PC-3 (cell line): ENCODE measurements at places on chromosomes 4 and X.

DNA sequence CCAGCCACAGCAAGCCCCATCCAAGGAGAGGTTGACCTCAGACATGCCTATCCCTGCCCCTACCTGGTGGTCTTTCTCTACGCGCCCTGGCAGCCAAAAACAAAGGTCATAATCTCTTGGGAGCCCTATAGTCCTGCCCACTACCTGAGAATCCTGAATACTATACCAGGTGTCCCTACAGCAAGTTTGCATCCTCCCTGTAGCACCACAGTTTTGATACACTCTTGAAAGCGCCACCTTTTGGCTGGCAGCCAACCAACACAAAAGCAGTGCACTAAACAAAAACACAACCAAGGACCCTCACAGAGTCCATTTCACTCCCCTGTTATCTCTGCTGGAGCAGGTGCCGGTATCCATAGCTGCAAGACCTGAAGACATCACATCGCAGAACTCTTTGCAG, 523.8 kb upstream of the CPEB2 start:
- no peaks in the 10 kb centered on the region for H3K4me1 ChIP-seq
- no peak overlapping the region for H3K4me3 ChIP-seq
- H3K36me3 ChIP-seq = no peaks in the 10 kb centered on the region
- no peak overlapping the region for H3K27ac ChIP-seq
- DNase-seq = no peak

DNA sequence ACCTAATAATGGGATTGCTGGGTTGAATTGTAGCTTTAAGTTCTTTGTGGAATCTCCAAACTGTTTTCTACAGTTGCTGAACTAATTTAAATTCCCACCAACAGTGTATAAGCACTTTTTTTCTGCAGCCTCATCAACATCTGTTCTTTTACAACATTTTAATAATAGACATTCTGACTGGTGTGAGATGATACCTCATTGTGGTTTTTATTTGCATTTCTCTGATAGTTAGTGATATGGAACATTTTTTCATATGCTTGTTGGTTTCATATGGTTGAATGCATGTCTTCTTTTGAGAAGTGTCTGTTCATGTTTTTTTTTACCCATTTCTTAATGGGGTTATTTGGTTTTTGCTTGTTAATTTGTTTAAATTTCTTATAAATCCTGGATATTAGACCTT, 1718.9 kb downstream of the C4orf33 start:
- H3K4me3 ChIP-seq = no peak overlapping the region
- DNase-seq = no peak
- H3K4me1 ChIP-seq = no peaks in the 10 kb centered on the region
- no peaks in the 10 kb centered on the region for H3K36me3 ChIP-seq
- H3K27ac ChIP-seq = no peak overlapping the region
- H3K27me3 ChIP-seq = no peaks in the 10 kb centered on the region

- no peaks in the 10 kb centered on the region for H3K4me1 ChIP-seq
- H3K27ac ChIP-seq = no peak overlapping the region
- H3K36me3 ChIP-seq = no peaks in the 10 kb centered on the region
- H3K4me3 ChIP-seq = no peak overlapping the region
- H3K27me3 ChIP-seq = no peaks in the 10 kb centered on the region
- no peak for DNase-seq
These were observed 71.0 kb downstream of the RELL1 start for GRCh38 chr4:37615059-37615719.

DNA sequence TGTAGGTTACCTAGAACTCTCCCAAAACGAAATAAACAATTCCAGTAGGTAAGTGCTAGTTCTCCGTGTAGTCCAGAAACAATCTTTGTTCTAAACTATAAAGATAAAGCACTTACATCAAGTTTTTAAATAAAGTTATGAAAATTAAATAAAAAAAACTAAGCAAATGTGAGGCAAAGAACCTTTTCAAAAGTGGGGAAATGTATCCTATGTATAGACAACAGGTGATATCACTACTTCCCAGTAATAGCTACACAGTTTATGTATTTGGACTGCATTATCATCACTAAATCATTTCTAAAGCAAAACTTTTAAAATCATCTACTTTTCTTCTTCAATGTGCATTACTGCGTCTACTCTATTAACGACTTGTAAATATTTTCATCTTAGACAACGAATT, 2.0 kb downstream of the YTHDC1 start:
- no peak for DNase-seq
- peak overlapping the region; percentile 93 for H3K4me3 ChIP-seq
- H3K27me3 ChIP-seq = no peaks in the 10 kb centered on the region
- peaks cover 41% of the 10 kb centered on the region for H3K4me1 ChIP-seq
- no peak overlapping the region for H3K27ac ChIP-seq

- H3K27ac ChIP-seq = no peak overlapping the region
- no peaks in the 10 kb centered on the region for H3K27me3 ChIP-seq
- no peaks in the 10 kb centered on the region for H3K36me3 ChIP-seq
- H3K4me3 ChIP-seq = no peak overlapping the region
These were observed 18.2 kb downstream of the CXorf58 start for GRCh38 chrX:23926015-23926414.

DNA sequence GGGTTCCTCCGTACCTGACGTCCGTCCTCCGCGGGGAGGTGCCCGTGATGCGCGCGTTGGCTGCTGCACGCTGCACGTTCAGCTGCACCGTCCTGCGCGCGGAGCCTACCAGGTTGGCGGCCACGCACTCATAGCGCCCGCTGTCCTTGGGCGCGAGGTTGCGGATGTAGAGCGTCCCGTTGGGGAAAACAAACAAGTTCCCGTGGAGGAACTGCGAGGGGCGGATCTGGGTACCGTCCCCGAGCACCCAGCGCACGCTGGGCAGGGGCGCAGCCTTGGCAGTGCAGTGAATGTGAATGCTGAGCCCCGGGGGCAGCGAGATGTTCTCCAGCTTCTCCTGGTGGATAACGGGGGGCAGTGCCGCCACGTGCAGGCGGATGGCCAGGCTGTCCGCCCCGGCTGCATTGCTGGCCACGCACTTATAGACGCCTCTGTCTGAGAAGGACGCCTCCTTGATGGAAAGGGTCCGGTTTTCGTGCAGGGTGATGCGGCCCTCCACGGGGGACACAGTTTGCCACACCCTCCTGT, 29.2 kb downstream of the MXRA5 start:
- no peaks in the 10 kb centered on the region for H3K4me1 ChIP-seq
- DNase-seq = no peak
- no peak overlapping the region for H3K4me3 ChIP-seq
- H3K27ac ChIP-seq = no peak overlapping the region

- peak; percentile 67 for DNase-seq
- H3K36me3 ChIP-seq = no peaks in the 10 kb centered on the region
- peaks cover 7% of the 10 kb centered on the region for H3K4me1 ChIP-seq
- no peak overlapping the region for H3K27ac ChIP-seq
These were observed 472.6 kb upstream of the CPEB2 start for GRCh38 chr4:14529653-14530052.

DNA sequence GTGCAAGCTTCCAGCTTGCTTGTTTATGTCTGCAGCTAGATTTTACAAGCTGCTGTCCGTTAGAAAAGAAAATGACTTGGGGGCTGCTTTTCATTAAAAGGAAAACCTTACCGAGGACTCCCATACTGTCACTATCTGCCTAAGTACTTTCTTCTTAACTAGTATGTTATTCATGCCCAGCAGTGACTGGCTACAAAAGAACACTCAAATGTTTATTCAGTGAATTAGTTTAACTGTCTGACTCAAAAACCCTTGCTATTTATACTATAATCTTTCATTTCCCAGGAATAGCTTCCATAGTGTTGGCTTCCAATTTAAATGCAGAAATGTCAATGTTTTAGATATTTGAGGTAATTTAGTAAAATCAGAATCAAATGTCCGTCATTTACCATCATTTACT, 164.9 kb downstream of the DTHD1 start:
- H3K4me1 ChIP-seq = peaks cover 8% of the 10 kb centered on the region; the same call in 1 of the 2 replicates
- no peaks in the 10 kb centered on the region for H3K36me3 ChIP-seq
- peak; percentile 60 for DNase-seq
- H3K27ac ChIP-seq = peak overlapping the region; percentile 71
- no peaks in the 10 kb centered on the region for H3K27me3 ChIP-seq
- peak overlapping the region; percentile 27; the same call in 1 of the 2 replicates for H3K4me3 ChIP-seq

- DNase-seq = no peak
- H3K4me1 ChIP-seq = no peaks in the 10 kb centered on the region
- H3K27ac ChIP-seq = no peak overlapping the region
- no peak overlapping the region for H3K4me3 ChIP-seq
- H3K36me3 ChIP-seq = no peaks in the 10 kb centered on the region
These were observed 43.5 kb downstream of the FMR1NB start for GRCh38 chrX:148024425-148025148.

GRCh38 chrX:46588263-46588662, 14.7 kb downstream of the CHST7 start:
- H3K36me3 ChIP-seq = no peaks in the 10 kb centered on the region
- peaks cover 30% of the 10 kb centered on the region for H3K4me1 ChIP-seq
- H3K27ac ChIP-seq = peak overlapping the region; percentile 1; the same call in 1 of the 2 replicates
- no peaks in the 10 kb centered on the region for H3K27me3 ChIP-seq

- no peak overlapping the region for H3K4me3 ChIP-seq
- no peak overlapping the region for H3K27ac ChIP-seq
- no peak for DNase-seq
These were observed 329.6 kb upstream of the CLNK start for GRCh38 chr4:11014199-11014598.

GRCh38 chrX:94216738-94217137, 542.7 kb downstream of the FAM133A start:
- H3K4me1 ChIP-seq = no peaks in the 10 kb centered on the region
- H3K27ac ChIP-seq = no peak overlapping the region
- no peak overlapping the region for H3K4me3 ChIP-seq
- no peaks in the 10 kb centered on the region for H3K27me3 ChIP-seq

- H3K4me1 ChIP-seq = peaks cover 45% of the 10 kb centered on the region
- peak; percentile 78 for DNase-seq
- H3K27ac ChIP-seq = peak within 1 kb of the TSS; percentile 51
- H3K4me3 ChIP-seq = peak within 1 kb of the TSS; percentile 78
- H3K36me3 ChIP-seq = no peaks in the 10 kb centered on the region
These were observed at the start of gene CXCL3 for GRCh38 chr4:74038425-74039314. Gene CXCL3 (minus strand): TSS chr4:74038689. CDS start chr4:74038611, 78 bp downstream.

DNA sequence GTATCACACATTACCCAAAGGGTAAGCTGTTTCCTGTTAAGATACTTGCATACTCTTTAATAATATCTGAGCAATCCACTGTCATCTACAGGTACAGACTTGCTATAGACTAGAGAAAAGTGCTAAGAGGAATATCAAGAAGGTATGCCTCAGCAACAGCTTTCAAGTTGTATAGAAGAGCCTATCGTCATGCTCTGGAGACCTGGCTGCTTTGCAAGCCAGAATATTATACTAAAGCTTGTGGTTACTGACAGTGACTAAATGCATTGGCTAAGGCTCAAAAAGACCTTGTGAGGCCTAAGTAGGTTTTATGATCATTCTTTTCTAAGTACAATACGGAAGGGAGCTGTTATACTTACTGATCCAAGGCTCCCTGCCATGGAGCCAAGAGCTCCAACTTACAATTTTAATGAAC, 11.3 kb downstream of the LAMP2 start:
- peak overlapping the region; percentile 69 for H3K27ac ChIP-seq
- peaks cover 17% of the 10 kb centered on the region; the same call in 1 of the 2 replicates for H3K36me3 ChIP-seq
- H3K27me3 ChIP-seq = no peaks in the 10 kb centered on the region
- peaks cover 43% of the 10 kb centered on the region for H3K4me1 ChIP-seq

DNA sequence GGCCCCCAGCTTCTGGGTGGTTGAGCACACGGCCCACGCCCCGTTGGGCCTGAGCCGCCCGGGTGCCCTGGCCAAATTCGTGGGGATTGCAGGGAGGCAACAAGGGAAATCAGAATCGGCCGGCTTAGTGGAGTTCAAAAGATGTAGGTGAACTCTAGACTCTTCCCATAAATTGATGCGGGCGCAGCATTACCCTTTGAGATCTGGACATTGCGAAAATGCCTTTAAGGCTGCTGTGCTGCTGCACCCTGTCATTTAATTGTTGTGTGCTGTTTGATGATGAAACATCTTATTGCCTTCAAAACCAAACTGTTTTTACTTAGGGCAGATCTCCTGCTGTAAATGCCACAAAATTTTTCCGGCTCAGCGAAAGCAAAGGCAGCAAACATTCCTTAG, 409 bp upstream of the MPP1 start:
- no peaks in the 10 kb centered on the region for H3K27me3 ChIP-seq
- H3K4me1 ChIP-seq = peaks cover 27% of the 10 kb centered on the region
- peak overlapping the region; percentile 92 for H3K4me3 ChIP-seq
- H3K36me3 ChIP-seq = no peaks in the 10 kb centered on the region
- no peak for DNase-seq
- H3K27ac ChIP-seq = no peak overlapping the region

GRCh38 chr4:19729886-19730651, 521.6 kb upstream of the SLIT2 start:
- H3K27ac ChIP-seq = no peak overlapping the region
- no peaks in the 10 kb centered on the region for H3K27me3 ChIP-seq
- H3K4me3 ChIP-seq = no peak overlapping the region

GRCh38 chr4:26420438-26420837, 69.8 kb downstream of the CCKAR start:
- peaks cover 6% of the 10 kb centered on the region for H3K36me3 ChIP-seq
- H3K4me3 ChIP-seq = no peak overlapping the region
- DNase-seq = no peak
- H3K27me3 ChIP-seq = no peaks in the 10 kb centered on the region

DNA sequence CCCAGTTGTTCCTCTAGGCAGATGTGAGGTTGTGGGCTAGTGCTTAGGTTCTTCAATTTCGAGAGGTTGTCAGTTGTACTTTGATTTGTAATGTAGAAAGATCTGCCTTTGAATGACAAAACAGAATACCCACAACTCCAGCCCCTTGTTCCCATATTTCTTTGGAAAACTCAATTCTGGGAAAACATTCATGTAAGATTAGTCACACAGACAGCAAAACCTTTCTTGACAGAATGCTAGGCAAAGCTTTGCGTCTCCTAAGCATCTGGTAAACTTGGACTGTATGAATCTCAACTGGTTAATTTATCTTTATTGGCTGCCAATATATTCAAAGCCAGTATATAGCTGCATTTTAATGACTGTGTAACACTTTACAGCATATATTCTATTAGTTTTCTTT, 34.9 kb downstream of the NOCT start:
- H3K4me1 ChIP-seq = peaks cover 13% of the 10 kb centered on the region
- H3K4me3 ChIP-seq = no peak overlapping the region
- peaks cover 10% of the 10 kb centered on the region; the same call in 1 of the 2 replicates for H3K36me3 ChIP-seq

- no peaks in the 10 kb centered on the region for H3K36me3 ChIP-seq
- H3K4me3 ChIP-seq = no peak overlapping the region
- H3K27ac ChIP-seq = no peak overlapping the region
- no peak for DNase-seq
- no peaks in the 10 kb centered on the region for H3K27me3 ChIP-seq
- no peaks in the 10 kb centered on the region for H3K4me1 ChIP-seq
These were observed 330.5 kb upstream of the GALNT7 start for GRCh38 chr4:172838111-172838510.

GRCh38 chr4:33537527-33537926, 2706.8 kb downstream of the ARAP2 start:
- no peak for DNase-seq
- no peaks in the 10 kb centered on the region for H3K4me1 ChIP-seq
- H3K27me3 ChIP-seq = no peaks in the 10 kb centered on the region
- no peaks in the 10 kb centered on the region for H3K36me3 ChIP-seq

DNA sequence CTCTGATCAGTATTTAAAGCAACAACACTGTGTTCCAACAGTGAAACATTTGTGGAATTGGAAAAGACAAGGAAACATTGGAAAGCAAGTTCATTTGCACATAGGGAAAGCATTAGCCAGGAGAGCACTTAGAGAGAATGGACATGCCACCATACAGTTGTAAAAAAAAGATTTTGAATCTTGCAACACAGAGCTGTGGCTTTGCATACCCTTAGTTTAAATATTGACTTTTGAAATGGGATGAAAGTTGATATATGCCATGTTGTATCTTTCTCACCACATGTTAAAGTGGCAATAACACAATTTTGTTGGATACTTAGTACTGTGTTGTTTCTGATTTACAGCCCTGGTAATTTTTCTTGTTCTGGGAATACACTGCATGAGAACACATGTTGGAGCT, 208.1 kb downstream of the BMPR1B start:
- H3K27ac ChIP-seq = no peak overlapping the region
- no peak overlapping the region for H3K4me3 ChIP-seq
- H3K4me1 ChIP-seq = peaks cover 7% of the 10 kb centered on the region; the same call in 1 of the 2 replicates
- no peaks in the 10 kb centered on the region for H3K36me3 ChIP-seq
- H3K27me3 ChIP-seq = no peaks in the 10 kb centered on the region
